ENCODE measurements at places on chromosomes 2 and 18.

DNA sequence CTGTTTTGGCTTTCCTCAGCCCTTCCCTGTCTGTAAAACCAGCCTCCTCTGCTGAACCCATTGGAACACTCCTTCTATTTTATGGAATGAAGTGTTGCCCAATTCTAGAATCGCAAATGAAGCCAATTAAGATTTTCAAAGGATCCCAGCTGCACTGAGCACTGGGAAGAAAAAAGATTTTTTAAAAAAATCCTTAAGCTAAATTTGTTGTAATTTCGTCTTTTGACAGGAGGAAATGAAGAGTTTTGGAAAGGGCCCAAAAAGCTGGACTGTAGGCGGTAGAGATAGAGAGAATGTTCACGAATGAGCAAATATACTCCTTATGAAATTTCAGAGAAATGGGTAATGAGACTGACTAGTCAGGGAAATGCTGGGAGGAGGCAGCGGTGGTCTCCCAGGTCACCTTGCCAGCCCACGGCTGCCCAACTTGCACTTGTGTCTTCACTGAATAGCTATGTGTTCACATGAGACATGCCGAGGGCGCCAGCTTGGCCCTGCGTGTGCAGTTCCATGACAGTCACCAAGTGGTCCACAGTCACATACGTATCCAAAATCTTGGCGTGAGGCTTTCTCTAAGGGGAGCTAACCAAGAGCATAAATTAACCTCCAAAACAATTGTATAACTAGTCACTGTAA lies 69.9 kb downstream of the SGPP2 start:
- DNase-seq, result no peak

GRCh38 chr2:41078341-41078740 lies 626.5 kb upstream of the SLC8A1 start:
- no peak for DNase-seq

DNA sequence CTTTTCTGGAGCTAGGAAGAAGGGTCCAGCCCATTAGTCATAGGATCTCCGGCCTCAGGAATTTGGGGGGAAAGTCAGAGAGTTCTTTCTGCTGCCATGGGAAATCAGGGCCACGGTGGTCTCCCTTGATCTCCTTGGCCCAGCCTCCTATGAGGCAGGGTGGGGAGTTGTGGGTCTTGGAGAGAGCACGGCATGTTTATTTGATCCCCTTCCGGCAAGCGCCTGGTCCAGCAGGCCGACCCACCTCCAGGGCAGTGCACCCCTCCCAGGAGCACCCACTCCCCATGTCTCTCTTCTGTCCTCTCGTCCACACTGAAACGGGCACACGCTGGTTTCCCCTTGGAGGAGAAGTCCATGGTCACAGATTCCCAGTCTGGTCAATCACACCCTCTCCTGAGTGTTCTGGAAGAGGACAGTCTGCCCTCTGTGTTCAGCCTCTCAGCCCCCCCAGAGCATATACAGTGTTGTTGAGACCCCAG lies 464.6 kb upstream of the HS6ST1 start:
- no peak for DNase-seq

- DNase-seq, result no peak
Observed at GRCh38 chr2:169173876-169174275, 104.5 kb downstream of the DHRS9 start.

DNA sequence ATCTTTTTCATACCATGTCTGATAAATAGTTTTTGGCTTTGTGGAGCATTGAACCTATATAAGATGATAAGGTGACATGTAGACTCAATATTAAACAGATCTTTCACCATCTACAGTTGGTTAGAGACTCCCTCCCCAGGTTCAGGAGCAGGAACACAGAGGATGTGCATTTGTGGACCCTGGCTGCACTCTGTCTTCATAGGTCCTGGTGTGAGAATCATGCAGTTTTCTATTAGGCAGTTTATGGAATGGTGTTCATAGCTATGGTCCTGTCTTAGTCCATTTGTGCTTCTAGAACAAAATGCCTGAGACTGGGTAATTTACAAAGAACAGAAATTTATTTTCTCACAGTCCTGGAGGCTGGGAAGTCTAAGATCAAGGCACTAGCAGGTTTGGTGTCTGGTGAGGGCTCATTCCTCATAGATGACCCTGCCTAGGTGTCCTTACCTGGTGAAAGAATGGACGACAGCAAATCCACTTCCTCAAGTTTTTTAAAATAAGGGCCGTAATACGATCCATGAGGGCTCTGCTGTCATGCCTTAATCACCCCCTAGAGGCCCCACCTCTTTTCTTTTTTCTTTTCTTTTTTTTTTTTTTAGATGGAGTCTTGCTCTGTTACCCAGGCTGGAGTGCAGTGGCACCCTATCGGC lies 35.3 kb upstream of the FAM98A start:
- DNase-seq, result no peak

DNA sequence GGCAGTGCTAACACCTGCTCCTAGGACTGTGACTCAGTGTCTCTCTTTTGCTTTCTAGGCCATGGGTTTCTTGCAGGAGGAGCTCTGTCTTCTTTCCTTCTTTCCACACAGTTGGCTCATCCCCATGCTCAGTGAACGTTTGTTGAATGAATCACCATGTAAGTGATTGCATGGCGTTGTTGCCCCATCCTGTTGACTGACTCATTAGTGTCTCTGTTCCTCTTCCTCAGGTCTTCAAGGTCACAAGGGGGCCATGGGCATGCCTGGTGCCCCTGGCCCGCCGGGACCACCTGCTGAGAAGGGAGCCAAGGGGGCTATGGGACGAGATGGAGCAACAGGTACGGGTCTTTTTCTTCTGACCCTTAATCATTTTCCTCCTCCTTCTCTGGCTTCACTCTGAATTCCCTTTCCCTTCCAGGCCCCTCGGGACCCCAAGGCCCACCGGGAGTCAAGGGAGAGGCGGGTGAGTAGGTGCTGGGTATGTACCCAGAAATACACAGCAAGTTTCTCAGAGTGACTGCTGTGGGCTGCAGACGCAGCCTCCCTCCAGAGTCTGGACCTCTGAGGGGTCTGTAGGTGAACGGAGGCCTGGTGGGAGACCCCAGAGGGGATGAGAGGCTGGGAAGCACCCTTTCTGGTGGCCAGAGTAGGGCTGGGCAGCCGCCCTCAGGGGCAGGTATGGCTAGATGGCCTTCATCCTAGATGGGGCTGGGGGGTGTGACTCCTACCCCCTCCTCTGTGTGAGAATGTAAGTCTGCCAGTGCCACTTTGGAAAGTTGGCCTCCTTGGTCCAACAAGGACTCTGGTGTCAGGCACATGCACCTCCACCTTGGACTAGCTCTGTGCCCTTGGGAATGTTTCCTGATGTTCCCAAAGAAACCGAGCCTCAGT lies 32.4 kb downstream of the MARCO start:
- no peak for DNase-seq

DNA sequence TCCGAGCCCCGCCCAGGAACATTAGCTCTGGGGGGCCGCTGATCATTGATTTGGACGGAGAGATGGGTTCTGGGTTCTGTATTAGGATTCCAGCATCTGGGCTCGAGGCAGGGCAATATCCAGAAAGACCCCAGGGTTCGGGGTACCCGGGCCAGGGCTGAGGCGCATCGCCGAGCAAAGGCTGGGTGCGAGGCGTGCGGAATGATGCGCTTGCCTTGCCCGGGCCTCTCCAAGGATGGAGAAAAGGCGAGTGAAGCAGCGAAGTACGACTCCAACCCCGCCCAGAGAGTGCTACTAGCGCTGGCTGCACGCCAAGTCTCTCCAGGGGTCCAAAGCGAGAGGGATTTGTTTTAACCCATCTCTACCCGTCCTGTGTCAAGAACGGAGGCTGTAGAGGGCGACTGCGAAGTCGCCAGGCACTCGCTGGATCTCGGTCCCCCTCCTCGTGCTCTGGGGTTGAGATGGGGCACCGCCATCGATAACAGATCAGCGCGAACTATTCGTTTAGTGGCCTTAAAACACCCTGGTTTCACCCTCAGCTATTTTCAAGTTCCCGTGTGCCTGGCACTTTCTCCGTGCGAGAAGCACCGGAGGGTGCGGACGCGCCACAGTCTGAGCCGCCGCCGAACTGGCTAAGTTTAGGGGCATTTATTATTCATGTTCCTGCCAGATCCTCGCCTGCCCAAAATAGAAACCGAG lies 1.9 kb downstream of the ADCYAP1 start:
- no peak for DNase-seq

DNA sequence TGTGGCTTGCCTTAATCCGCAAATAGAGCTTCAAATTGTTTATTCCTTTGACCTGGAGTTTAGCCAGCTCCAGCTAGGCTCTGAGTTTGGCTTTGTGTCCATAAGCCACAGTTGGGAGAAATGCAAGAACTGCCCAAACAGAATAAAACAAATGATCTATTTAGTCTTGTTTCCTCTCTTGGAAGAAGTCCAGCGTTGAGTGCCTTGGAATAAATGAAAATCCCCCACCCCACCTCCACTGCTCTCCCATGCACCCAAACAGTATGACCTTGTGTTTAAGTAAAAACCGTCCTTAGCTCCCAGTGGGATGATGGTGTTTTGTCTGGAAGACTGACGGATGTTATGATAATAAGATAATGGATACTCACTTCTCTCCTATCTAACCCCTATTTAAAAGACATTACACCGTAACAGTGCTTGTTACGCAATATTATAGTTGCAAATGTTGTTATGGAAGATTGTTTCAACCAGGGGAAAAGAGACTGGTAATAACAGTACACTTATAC lies 3.2 kb upstream of the SERPINE2 start:
- DNase-seq, result no peak

- DNase-seq, result no peak
Observed at GRCh38 chr18:7158216-7158615, 40.6 kb upstream of the LAMA1 start.

DNA sequence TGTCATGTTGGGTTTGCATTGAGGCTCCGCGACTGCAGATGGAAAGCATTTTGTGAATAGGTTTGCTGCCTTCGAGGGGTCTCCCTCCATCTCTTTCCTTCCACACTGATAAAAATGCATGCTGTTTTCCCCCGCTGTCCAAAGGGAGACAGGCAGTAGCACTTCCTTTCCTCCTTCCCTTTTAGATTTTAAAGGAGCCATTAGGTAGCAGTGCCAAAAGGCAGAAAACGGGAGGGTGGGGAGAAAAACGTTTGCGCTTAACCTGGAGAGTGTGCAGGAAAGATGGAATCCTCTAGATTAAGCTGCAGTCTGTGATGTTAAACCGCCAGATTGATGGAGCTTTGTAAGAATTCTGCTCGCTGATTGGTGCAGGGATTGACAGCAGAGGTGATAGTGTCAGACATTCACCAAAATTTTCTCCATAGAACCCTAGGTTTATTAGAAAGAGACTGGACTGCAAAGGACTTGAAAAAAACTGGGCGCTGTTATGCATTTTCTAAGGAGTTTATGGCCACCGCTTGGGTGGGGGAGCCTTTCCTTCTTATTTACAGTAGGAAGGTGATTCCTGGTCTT lies 688 bp downstream of the MAPRE2 start:
- no peak for DNase-seq

- no peak for DNase-seq
Observed at GRCh38 chr18:195651-196050, 37.3 kb downstream of the USP14 start.

GRCh38 chr2:128543646-128544045 lies 225.0 kb upstream of the HS6ST1 start:
- no peak for DNase-seq

DNA sequence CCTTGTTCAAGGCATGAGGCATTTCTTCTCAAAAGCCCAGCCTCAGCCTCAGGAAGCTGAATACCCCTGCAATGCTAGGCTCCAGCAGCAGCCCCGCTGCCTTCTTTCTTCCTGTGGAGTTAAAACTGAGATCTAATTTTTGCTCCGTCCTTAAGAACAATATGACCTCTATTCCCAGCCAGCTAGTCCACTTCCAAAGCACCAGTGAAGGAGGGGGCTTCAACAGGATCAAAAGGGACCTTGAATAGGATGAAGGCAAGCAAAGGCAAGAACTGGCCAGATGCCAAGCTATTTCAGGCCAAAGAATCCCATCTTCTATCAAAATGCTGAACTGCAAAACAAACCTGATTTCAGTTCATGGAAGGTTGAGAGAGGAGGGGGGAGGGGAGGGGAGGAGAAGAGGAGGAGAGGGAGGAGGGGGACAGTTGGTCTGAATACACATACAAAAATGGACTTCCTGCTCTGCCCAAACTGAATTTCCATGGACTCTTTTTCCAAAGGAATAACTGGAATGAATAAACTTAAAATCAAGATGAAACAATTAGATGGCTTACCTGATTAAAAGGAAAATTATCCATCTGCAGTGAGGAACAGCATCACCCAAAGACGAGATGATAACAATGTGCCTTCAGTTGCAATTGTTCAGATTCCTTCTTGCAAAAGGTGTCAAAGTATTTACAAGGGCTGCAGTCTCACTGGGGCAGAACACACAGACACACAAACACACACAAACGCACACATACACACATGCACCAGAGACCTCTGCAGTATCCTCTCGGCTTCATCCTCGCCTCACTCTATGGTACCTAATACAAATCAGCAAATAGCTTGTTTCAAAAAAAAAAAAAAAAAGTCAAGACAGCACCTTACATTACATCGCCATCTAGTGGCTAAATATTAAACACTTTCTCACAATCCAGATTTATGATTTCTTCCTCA lies at the start of gene SCN1A:
TSS of gene SCN1A (minus strand) at position 804 of the 939 bp plus-strand sequence. CDS start 54,399 bp downstream, outside the sequence.
- no peak for DNase-seq

- DNase-seq, result no peak
Observed at GRCh38 chr2:65291216-65292105, 63.8 kb downstream of the ACTR2 start.

- no peak for DNase-seq
Observed at GRCh38 chr2:29423061-29423666, 307.9 kb downstream of the CLIP4 start.

DNA sequence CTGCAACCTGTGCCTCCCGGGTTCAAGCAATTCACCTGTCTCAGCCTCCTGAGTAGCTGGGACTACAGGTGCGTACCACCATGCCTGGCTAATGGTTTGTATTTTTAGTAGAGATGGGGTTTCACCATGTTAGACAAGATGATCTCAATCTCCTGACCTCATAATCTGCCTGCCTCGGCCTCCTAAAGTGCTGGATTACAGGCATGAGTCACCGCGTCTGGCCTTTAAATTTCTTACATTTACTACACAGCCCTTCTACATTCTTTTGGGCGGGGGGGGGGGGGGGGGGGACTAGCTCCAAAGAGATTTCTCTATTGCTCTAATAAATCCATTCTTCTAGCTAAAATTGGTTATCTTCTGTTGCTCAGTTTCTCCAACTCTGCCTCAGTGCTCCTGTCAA lies 964.9 kb upstream of the ACVR2A start:
- DNase-seq, result no peak

DNA sequence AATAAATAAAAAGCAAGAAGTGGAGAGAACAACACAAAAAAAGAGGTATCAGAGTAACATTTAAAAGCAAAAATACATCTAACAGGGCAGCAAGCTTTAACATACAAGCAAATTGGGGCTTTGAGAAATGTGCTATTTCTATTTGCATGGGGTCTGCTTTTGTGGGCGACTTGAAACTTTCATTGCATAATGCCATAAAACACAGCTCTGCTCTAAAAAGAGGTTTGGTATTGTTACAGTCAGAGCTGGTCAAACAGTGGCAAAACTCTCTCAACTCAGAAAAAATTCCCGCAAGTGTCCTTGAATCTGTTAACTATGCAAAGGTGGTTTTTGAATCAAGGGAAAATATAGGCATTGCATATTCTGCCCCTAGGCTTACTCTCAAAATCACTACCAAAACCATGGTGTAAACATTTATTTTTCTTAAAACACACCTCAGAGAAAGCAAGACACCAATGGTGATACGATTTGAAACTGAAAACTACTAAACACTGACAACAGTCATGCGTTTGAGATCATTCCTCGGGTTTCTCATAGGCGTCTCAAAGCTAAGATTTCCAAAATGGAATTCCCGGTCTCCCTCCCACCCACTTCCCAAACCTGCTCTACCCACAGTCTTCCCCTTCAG lies 45.5 kb downstream of the RNF152 start:
- DNase-seq, result no peak

- DNase-seq, result peak; percentile 36
Observed at GRCh38 chr2:169141713-169142352, 72.5 kb downstream of the DHRS9 start.

- no peak for DNase-seq
Observed at GRCh38 chr2:153940511-153940910, 68.8 kb downstream of the GALNT13 start.

Data from stimulated activated CD4-positive, alpha-beta T cell treated with anti-CD3 and anti-CD28 coated beads, Interleukin-1b, Interleukin-23, amount 100 ng/mL, for 1 hour (primary cell).